ENCODE measurements at places on chromosomes 3 and 15.

GRCh38 chr3:49756036-49756435, 30.3 kb downstream of the IP6K1 start:
- no peak for DNase-seq

GRCh38 chr3:52454938-52455282, 494 bp upstream of the NISCH start:
- DNase-seq, result no peak

GRCh38 chr15:61879219-61879618, 181.0 kb downstream of the VPS13C start:
- DNase-seq, result no peak

DNA sequence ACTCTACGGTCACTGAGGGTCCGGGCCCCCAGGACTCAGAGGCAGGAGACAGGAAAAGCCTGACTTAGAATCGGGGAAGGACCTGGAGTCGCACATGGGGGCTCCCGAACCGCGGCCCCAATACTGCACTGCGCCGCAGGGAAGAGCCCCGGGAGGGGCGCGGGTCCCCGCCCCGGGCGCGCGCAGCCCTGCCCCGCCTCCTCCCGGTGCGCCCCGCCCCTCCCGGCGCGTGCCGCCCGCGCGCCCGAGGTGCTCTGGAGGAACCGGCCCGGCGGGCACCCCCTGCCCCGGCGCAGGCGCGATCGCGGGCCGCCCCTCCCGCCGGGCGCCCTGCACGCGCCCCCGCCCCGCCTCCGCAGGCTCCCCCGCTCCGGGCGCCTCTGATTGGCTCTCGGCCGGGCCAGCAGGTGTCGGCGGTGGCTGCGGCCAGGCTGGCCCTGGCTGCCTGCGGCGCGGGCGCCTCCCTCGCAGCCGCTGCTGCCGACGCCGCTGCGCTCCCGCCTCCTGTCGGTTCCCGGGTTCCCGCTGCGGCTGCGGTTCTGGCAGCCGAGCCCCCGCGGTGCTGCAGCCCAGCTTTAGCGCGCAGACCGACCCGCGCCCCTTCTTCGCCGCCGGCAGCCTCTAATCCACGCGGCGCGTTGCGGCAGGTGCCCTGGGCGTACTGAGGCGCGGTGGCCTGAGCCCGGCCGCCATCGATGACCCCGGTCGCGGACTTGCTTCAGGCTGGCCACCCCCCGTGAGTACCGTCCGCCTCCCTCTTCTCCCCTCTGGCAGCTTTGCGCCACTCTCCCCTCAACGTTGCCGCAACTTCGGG, at the start of gene MYRIP:
TSS of gene MYRIP (plus strand) at position 429 of the 814 bp plus-strand sequence. CDS start 91,208 bp downstream, outside the sequence.
- no peak for DNase-seq

DNA sequence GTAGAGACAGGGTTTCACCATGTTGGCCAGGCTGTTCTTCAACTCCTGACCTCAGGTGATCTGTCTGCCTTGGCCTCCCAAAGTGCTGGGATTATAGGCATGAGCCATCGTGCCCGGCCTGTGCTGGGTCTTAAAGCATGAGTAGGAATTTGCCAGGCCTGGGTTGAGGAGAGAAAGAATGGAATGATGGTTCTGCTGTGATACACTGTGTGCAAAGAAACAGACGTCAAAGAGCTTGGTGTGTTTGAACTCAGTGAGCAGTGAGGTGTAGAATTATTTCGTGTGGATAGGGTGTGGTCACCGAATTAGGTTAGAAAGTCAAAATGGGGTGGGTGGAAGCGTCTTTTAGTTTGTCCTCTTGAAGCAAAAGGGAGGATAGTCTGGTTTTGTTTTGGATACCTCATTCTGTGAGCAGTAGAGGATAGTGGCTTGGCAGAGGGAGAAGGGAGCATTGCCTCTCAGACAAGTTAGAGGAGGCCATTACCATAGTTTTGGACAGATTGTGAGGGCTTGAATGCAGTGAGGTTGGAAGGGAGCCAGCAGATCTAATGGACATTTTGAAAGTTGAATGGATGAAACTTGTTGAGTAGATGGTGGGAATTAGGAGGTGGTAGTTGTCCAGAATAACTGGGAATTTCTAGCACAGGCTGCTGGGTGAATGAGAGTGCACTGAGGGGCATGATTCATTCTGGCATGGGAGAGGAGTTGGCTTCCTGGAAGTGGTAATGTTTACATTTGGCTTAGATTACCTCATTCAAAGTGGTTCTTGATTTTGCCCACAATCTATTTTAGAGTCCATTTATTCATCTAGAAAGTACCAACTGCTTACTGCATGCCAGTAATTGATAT, 27.2 kb downstream of the AKAP13 start:
- peak; percentile 78 for DNase-seq

- DNase-seq, result no peak
These were observed 52.9 kb downstream of the FGD5 start for GRCh38 chr3:14871456-14872200.

GRCh38 chr15:49855917-49856637, 235.2 kb downstream of the DTWD1 start:
- DNase-seq, result peak; percentile 56

DNA sequence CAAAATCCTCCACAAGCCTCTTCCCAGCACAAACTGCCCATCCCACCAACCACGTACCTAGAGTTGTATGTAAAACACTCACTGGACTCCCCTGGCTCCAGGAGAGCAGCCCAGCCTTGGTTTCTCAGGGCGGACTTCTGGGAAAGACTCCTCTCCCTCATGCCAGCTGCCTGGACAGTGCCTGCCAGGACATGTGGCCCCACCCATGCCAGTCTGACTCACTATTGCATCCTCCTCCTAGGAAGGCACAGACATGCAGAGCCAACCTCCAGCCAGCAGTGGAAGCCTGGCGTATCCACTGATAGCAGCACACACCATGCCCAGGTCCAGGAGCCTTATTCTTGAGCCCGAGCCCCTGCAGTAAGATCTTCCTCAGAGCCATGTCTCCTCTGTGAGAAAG, 8.6 kb downstream of the PKM start:
- peak; percentile 73 for DNase-seq

GRCh38 chr3:97417-98258, 98.9 kb upstream of the CHL1 start:
- DNase-seq, result no peak

GRCh38 chr3:102361101-102361500, 73.7 kb upstream of the ZPLD1 start:
- no peak for DNase-seq

- DNase-seq, result peak; percentile 66
These were observed 1.5 kb downstream of the MGA start for GRCh38 chr15:41661518-41662225.

- no peak for DNase-seq
These were observed 44.4 kb upstream of the LARS2 start for GRCh38 chr3:45343947-45344346.

GRCh38 chr3:152376351-152377183, 107.8 kb downstream of the MBNL1 start:
- DNase-seq, result no peak

DNA sequence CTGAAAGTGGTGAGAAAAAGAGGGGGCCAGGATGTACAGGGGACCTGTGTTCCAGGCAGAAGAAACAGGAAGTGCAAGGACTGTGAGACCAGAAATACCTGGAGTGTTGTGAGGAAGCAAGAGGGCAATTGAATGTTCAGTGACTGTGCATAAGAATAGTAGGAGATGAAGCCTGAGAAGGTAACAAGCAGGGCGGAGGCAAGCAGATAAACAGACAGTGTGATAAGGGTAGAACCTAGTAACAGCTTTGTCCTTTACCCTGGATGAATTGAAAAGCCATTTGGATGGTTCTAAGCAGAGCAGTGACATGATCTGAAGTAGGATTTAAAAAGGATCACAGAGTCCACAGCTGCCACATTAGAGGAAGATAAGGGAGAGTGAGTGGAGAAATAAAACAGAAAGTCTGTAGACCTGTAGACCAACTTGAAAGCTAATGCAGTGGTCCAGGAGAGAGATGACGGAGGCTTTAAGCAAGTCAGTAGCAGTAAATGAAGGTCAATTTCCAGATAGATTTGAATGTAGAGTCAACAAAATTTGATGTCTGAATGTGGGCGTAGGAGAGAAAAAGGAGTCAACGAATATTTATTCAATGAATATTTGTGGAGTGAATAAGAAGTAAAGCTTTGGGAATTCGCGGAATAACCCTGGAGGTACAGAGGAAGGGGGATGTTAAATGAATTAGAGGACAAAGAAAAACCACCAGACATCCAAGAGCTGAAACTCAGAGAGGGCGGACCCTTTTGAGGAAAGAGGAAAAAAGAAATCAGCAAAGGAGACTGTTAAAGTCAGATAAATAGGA, 4.2 kb upstream of the PLOD2 start:
- DNase-seq, result no peak

GRCh38 chr15:89799011-89799911, 15.4 kb downstream of the ANPEP start:
- no peak for DNase-seq

DNA sequence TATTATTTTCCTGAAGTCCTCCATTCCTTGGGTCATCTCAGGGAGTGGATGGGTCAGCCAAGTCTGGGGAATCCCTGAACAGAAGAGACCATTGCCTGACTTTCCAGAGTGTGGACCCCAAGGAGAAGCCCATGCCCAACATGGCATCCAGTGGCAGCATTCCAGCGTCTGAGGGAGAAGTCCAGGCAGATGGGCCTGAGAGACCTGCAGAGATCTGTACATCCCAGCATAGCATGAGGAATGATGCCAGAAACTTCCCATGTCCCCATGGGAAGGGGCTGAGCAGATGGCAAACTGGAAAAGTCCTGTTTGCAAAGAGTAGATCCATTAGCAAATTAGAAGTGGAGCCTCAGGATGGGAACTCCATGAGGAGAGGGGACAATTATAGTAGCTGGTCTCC, 17.6 kb upstream of the COLQ start:
- DNase-seq, result no peak

GRCh38 chr3:67016522-67017080, 18.5 kb downstream of the KBTBD8 start:
- no peak for DNase-seq

DNA sequence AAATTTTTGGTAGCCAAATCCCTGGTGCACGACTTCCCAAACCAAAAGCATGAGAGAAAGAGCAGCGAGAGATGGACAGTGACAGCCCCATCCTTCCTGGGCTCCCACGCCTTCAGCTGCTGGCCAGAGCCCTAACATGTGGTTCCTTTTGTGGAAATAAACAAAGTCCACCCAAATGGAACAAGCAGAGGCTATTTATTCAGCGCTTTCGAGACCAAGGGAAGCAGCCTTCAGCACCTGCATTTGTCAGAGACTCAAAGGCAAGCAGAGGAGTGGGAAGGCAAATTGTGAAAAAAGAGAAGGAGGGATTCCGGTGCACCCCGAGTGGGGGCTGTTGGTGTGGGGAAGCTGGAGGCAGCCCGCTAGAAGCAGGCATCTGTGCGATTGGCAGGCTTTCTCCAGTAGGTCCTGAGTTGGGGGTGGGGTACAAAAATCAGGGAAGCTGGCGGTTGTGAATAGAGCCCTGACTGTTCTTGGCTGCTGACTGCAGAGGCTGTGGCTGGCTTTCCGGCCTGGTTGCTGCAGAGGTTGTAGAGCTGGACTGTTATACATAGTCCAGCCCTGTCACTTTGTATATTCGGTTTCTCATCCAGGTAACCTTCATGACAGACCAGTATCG, 427.2 kb downstream of the OCA2 start:
- no peak for DNase-seq

- no peak for DNase-seq
These were observed 131.6 kb downstream of the NLGN1 start for GRCh38 chr3:173529062-173529711.

GRCh38 chr15:32857732-32858131, 139.9 kb downstream of the GREM1 start:
- no peak for DNase-seq

DNA sequence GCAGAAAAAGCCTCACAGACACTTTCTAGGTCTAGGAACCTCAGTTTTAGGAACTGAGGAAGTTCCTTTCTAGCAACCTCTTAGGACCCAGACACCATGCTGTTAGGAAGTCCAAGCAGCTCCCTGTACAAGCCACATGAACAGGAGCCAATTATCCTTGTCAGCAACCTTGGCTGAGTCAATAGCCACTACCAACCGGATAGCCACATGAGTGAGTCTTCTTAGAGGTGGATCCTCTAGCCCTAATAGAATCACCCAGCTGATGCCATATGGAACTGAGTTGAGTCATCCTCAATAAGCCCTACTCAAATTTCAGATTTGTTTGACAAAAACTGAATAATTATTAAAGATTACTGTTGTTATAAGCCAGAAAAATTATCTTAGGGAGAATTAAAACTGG, 256.2 kb downstream of the NLGN1 start:
- no peak for DNase-seq

Measured in HS-27A (cell line).